ENCODE measurements at places on chromosomes 12 and 14. TPM values are rescaled to one million over a fixed set of nuclear protein-coding genes. Genes with fewer than 3 reads are reported as not detected.

GRCh38 chr14:95663226-95663797, 22.9 kb upstream of the TCL1B start:
- no peak for DNase-seq

DNA sequence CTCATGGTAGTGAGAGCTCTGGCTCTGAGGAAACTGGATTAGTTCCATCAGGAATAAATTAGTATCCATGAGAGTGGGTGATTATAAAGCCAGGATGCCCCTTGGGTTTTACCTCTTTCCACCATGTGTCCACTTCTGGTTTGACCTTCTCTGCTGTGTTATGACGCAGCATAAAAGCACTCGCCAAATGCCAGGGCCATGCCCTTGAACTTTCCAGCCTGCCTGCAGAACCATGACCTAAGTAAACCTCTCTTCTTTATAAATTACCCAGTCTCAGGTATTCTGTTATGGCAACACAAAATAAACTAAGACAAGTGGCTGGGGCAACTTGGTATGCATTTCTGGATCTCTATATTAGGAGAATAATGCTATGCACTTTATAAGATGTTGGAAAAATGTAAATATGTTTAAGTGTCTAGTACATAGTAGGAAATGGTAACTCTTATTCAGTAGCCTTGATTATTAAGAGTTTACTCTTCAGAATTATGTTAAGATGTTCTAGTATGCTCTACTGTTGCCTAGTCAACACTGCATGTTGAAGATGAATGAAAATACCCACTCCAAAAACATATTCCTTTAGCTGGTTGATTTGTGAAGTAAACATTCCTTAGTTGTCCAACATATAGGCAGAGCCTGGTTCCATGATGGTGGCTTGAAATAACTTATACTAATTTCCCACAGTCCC, 455.6 kb upstream of the TMPO start:
- DNase-seq, result no peak

DNA sequence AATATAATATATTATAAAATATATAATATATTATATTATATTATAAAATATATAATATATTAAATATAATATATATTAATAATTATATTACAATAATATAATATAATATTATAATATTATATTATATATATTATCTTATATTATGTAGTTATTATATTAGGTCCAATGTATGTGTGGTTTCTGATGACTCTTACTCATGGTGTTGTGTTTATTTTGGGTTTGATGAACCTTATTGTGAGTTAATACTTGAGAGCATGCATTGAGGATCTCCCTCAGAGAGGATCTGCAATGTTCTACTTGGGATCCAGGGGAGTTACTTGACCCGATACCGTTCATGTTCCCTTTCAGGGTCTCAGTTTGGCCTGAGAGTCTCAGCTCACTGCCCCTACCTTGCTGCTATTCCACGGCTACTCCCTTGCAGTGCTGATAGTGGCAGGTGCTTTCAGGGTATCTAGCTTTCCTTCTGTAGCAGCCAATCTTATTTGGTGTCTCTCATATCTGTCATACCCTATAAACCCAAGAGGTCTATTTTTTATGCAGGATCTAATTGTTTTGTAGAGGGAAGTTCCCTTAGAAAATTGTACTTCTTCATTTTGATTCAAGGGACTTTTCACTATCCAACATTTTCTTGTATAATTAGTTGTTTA, 89.1 kb upstream of the ZDHHC17 start:
- no peak for DNase-seq

DNA sequence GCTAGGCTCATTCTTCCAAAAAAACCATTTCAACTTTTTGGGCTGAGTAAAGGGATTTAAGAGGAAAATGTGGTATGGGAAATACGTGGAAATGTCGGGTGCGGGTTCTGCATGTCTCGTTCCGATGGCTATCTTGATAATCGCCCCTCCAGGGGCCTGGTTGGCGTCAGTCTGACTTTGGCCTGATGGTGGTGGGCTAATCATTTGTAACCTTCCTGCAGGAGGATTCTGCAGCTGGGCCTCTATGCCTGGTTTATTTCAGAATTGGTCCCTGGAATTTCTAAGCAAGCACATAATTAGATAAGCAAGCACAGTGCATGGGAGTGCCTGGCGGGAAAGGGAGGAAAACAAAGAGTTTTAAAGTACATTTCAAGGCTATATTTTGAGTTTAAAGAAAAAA, 14.8 kb upstream of the SLC4A8 start:
- DNase-seq, result no peak

OR6C2 gene
- polyA plus RNA-seq, result not detected

KCNA5 gene
- 3.6 TPM for polyA plus RNA-seq

LTB4R2 gene
- 2.0 TPM for polyA plus RNA-seq

SLC38A4 gene
- 10.5 TPM for polyA plus RNA-seq

Measured in muscle of arm (tissue), 14 donors.